ENCODE measurements at places on chromosomes 4 and X. TPM values are rescaled to one million over a fixed set of nuclear protein-coding genes. Genes with fewer than 3 reads are reported as not detected.

Gene CYLC1
- not detected for total RNA-seq

Gene HSD17B10
- 44.6 TPM for total RNA-seq

Gene COQ2
- total RNA-seq: 7.5 TPM

Gene SPANXD
- not detected for total RNA-seq

Gene AREG
- total RNA-seq: 1.1 TPM

Gene MMRN1
- 28.1 TPM for total RNA-seq

Gene SLC38A5
- 1.9 TPM for total RNA-seq

Gene SPACA5
- not detected for total RNA-seq

Gene MAGEC1
- not detected for total RNA-seq
